ENCODE measurements at places on chromosomes 12 and 14.

GRCh38 chr12:56723889-56724700, 1.0 kb downstream of the NACA start:
- peak overlapping the region; percentile 97 for H3K4me3 ChIP-seq
- peaks cover 10% of the 10 kb centered on the region for H3K4me1 ChIP-seq
- peak overlapping the region; percentile 97 for H3K27ac ChIP-seq

GRCh38 chr12:96399120-96399918, 920 bp downstream of the CDK17 start:
- H3K27ac ChIP-seq: peak overlapping the region; percentile 84
- peak; percentile 77 for DNase-seq
- H3K36me3 ChIP-seq: peaks cover 5% of the 10 kb centered on the region
- peaks cover 3% of the 10 kb centered on the region for H3K4me1 ChIP-seq

DNA sequence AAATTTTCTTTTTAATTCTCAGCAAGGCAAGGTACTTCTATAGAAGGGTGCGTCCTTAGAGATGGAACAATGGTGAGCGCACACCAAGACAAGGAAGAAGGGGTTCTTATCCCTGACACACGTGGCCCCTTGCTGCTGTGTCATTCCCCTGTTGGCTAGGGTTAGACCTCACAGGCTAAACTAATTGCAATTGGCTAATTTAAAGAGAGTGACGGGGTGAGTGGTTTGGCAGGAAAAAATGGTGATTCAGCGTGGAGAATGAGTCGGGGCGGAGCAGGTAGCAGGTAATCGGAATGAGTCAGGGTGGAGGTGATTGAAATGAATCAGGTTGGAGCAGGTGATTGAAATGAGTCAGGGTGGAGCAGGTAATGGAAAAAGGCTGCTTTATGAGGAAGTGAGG, 36.3 kb upstream of the HECTD1 start:
- no peak for DNase-seq
- no peak overlapping the region for H3K4me3 ChIP-seq
- no peak overlapping the region for H3K27ac ChIP-seq
- H3K27me3 ChIP-seq: no peaks in the 10 kb centered on the region
- no peaks in the 10 kb centered on the region for H3K36me3 ChIP-seq

GRCh38 chr12:86729739-86730138, 473.5 kb upstream of the MGAT4C start:
- no peaks in the 10 kb centered on the region for H3K4me1 ChIP-seq
- H3K4me3 ChIP-seq: no peak overlapping the region
- DNase-seq: no peak
- no peaks in the 10 kb centered on the region for H3K36me3 ChIP-seq
- H3K27me3 ChIP-seq: no peaks in the 10 kb centered on the region
- no peak overlapping the region for H3K27ac ChIP-seq

DNA sequence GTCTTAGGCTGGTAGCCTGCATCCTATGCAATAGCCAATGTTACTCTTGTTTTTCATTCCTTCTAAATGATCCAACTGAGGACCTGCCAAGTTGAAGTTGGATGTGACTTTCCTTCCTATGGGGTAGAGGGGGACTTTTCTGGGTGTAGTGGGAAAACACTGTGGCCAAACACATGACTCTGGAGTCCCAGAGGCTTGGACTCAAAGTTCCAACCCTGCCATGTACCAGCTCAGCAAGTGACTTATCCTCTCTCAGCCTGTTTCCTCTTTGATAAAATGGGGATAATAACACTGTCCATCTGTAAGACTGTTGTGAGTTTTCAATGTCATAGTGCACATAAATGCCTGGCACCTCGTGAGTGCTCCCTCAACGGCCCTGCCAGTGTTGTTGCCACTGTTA, 97.0 kb downstream of the ZFP36L1 start:
- no peak for DNase-seq
- peak overlapping the region; percentile 84 for H3K27ac ChIP-seq
- no peaks in the 10 kb centered on the region for H3K27me3 ChIP-seq

GRCh38 chr14:65370801-65371248, 41.7 kb upstream of the FUT8 start:
- no peak for DNase-seq
- H3K4me1 ChIP-seq: no peaks in the 10 kb centered on the region
- no peaks in the 10 kb centered on the region for H3K36me3 ChIP-seq

DNA sequence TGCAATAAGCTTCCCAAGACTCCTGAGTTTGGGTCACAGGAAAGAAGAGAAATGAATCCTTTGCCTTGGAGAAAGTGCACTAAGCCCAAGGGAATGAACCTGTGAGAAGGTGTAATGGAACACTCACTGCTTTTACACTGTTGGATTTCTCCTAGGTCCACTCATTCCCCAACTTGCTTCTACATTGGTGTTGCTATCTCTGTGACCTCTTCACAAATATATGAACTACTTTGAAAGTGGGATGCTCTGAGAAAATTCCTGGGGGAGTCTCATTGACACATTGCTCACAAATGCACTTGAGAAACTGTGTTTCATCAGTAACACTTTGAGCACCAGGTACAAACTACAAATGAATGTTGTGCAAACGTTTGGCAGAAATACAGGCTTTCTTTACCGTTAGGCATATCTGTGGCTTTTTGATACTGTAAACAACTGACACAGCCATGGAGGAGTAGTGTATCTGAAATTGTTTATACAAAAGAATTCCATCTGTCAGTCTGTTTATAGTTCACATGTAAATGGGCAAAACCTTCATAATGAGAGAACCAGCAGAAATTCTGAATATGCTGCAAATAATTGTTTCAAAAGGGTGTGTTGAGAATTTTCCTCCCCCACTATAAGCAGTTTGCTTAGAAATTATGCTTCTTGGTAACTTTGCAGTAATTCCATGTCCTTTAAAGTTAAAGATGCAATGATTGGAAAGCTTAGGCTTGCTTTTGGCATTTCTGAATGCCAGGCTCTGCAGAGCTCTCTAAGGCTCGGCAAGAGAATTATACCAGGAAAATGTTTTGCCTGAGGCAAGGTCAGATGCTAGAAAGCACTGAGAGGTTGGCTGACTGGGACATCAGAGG, 348.5 kb upstream of the DDHD1 start:
- peak; percentile 86 for DNase-seq
- H3K36me3 ChIP-seq: no peaks in the 10 kb centered on the region
- H3K27ac ChIP-seq: no peak overlapping the region

DNA sequence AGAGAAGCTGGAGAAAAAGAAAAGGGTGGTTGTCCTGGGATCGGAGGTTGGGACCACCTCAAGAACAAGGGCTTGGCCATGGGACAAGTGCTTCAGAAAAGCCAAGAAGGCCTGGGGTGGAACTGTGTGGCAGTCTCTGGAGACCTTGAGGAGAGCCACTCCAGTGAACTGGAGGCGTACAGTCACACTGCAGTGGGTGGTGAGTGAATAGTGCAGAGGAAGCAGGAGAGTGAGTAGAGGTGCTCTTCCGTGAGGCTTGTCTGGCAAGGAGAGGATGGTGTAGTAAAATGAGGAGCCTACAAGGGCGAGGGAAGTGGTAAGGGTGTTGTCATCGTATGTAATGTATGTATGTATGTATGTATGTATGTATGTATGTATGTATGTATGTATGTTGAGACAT, 20.9 kb downstream of the RASSF3 start:
- H3K27me3 ChIP-seq: no peaks in the 10 kb centered on the region
- H3K4me3 ChIP-seq: no peak overlapping the region
- peaks cover 2% of the 10 kb centered on the region for H3K4me1 ChIP-seq
- DNase-seq: no peak
- no peaks in the 10 kb centered on the region for H3K36me3 ChIP-seq
- no peak overlapping the region for H3K27ac ChIP-seq

GRCh38 chr12:67450441-67450840, 181.3 kb downstream of the CAND1 start:
- H3K27ac ChIP-seq: no peak overlapping the region
- no peak for DNase-seq
- no peaks in the 10 kb centered on the region for H3K4me1 ChIP-seq
- no peak overlapping the region for H3K4me3 ChIP-seq

DNA sequence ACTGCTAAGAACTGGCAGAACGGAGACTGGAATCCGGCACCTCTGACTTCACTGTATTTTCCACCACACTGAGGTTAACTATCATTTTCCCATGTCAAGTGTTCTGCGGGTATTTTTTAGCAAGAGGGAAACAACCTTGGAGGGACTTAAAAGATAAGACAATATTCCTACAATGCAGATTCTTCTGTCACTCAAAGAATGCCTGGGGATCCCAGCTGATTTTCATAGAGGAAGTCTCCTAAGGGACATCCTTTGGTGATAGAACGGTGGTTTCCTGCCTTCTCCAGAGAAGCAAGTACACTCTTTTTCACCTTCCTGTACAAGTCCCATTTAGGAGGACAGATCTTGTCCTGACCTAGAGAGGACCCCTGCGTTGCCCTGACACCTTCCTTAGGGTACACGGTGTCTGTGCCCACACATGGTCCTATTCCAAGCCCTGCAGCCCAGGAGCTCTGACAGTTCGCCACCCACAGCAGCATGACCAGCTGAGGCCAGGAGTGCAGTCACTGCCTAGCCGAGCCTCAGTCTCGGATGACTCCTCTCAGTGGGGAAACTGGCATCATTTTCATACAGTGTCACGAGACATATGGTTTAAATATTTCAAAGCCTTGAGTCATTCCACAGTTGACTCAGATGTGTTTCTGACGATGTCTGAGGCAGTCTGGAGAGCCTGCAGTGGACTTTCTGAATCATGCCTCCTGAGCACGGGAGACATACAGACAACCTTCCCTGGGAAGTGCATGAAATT, 181.3 kb upstream of the FKBP4 start:
- H3K4me1 ChIP-seq: peaks cover 10% of the 10 kb centered on the region
- DNase-seq: peak; percentile 97
- H3K4me3 ChIP-seq: peak overlapping the region; percentile 18
- peak overlapping the region; percentile 11 for H3K27ac ChIP-seq

- no peaks in the 10 kb centered on the region for H3K27me3 ChIP-seq
- no peak overlapping the region for H3K4me3 ChIP-seq
- H3K27ac ChIP-seq: no peak overlapping the region
- no peak for DNase-seq
- peaks cover 4% of the 10 kb centered on the region for H3K4me1 ChIP-seq
Observed at GRCh38 chr12:20627001-20627588, 68.0 kb upstream of the SLCO1C1 start.

DNA sequence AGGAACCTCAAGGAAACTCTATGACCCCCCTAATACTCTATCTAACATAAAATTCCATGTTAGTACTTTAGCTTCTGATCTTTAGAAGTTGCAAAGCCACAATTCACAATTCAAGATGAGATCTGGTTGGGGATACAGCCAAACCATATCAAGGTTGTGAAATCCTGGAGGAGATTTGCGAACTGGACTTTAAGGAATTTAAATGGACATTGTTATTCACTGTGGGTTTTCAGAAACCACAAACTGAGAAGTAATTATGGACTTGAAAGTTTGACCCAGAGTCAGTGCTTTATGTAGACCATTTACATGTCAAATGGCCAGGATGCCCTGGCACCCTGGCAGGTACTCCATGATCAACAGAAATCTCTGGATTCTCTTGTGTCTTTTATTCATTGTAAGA, 14.2 kb upstream of the CDKL1 start:
- no peaks in the 10 kb centered on the region for H3K27me3 ChIP-seq
- DNase-seq: peak; percentile 77
- no peak overlapping the region for H3K27ac ChIP-seq
- H3K4me1 ChIP-seq: no peaks in the 10 kb centered on the region
- H3K4me3 ChIP-seq: no peak overlapping the region

- H3K4me1 ChIP-seq: peaks cover 5% of the 10 kb centered on the region
- H3K27me3 ChIP-seq: no peaks in the 10 kb centered on the region
- no peak overlapping the region for H3K27ac ChIP-seq
- DNase-seq: no peak
Observed at GRCh38 chr12:116048879-116049278, 228.6 kb downstream of the MED13L start.

- no peaks in the 10 kb centered on the region for H3K27me3 ChIP-seq
- H3K4me1 ChIP-seq: no peaks in the 10 kb centered on the region
- DNase-seq: peak; percentile 92
- no peak overlapping the region for H3K4me3 ChIP-seq
- H3K27ac ChIP-seq: no peak overlapping the region
Observed at GRCh38 chr12:29796823-29797263, 13.1 kb upstream of the TMTC1 start.

- H3K27ac ChIP-seq: no peak overlapping the region
- H3K27me3 ChIP-seq: no peaks in the 10 kb centered on the region
- no peaks in the 10 kb centered on the region for H3K36me3 ChIP-seq
- DNase-seq: peak; percentile 82
Observed at GRCh38 chr14:71651228-71651627, 281.0 kb upstream of the RGS6 start.

- no peak overlapping the region for H3K4me3 ChIP-seq
- DNase-seq: no peak
- no peak overlapping the region for H3K27ac ChIP-seq
- no peaks in the 10 kb centered on the region for H3K27me3 ChIP-seq
- H3K36me3 ChIP-seq: no peaks in the 10 kb centered on the region
Observed at GRCh38 chr14:66432334-66432733, 53.8 kb upstream of the CCDC196 start.

- H3K36me3 ChIP-seq: no peaks in the 10 kb centered on the region
- no peaks in the 10 kb centered on the region for H3K27me3 ChIP-seq
- peaks cover 21% of the 10 kb centered on the region for H3K4me1 ChIP-seq
- no peak overlapping the region for H3K4me3 ChIP-seq
Observed at GRCh38 chr14:101230161-101230850, 326.8 kb upstream of the RTL1 start.

- DNase-seq: no peak
- peaks cover 46% of the 10 kb centered on the region for H3K27me3 ChIP-seq
- H3K4me1 ChIP-seq: no peaks in the 10 kb centered on the region
- H3K27ac ChIP-seq: no peak overlapping the region
Observed at GRCh38 chr14:23692416-23692815, 56.3 kb downstream of the DHRS2 start.

- H3K27me3 ChIP-seq: no peaks in the 10 kb centered on the region
- DNase-seq: no peak
- peaks cover 32% of the 10 kb centered on the region for H3K36me3 ChIP-seq
- no peak overlapping the region for H3K4me3 ChIP-seq
Observed at GRCh38 chr12:15669256-15669948, 119.8 kb downstream of the EPS8 start.

DNA sequence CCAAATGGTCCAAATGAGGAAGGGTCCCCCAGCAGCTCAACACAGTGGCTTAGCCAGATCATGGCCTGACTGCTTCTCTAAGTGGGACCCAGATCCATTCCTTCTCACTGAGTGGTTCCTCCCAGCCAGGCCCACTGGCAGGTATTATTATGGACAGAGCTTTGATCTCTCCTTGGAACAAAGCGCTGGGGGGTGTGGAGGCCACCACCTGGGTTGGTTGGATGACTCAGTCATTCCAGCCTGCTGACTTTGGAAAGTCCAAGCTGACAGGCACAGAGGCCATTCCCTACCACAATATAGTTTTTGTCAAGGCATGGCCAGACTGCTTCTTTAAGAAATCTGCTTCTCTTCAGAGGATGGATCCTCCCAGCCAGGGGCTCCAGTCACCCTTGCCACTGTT, 341.1 kb downstream of the BTG1 start:
- H3K27me3 ChIP-seq: no peaks in the 10 kb centered on the region
- no peak for DNase-seq
- no peak overlapping the region for H3K27ac ChIP-seq
- peaks cover 3% of the 10 kb centered on the region for H3K4me1 ChIP-seq
- no peak overlapping the region for H3K4me3 ChIP-seq
